NCI-H1436 treated with DMSO at 0.1 percent for 48 hours (cell line): ENCODE measurements at places on chromosomes 1 and 21.

GRCh38 chr1:81340239-81340638 is 460.5 kb upstream of the ADGRL2 start:
- no peak for DNase-seq

DNA sequence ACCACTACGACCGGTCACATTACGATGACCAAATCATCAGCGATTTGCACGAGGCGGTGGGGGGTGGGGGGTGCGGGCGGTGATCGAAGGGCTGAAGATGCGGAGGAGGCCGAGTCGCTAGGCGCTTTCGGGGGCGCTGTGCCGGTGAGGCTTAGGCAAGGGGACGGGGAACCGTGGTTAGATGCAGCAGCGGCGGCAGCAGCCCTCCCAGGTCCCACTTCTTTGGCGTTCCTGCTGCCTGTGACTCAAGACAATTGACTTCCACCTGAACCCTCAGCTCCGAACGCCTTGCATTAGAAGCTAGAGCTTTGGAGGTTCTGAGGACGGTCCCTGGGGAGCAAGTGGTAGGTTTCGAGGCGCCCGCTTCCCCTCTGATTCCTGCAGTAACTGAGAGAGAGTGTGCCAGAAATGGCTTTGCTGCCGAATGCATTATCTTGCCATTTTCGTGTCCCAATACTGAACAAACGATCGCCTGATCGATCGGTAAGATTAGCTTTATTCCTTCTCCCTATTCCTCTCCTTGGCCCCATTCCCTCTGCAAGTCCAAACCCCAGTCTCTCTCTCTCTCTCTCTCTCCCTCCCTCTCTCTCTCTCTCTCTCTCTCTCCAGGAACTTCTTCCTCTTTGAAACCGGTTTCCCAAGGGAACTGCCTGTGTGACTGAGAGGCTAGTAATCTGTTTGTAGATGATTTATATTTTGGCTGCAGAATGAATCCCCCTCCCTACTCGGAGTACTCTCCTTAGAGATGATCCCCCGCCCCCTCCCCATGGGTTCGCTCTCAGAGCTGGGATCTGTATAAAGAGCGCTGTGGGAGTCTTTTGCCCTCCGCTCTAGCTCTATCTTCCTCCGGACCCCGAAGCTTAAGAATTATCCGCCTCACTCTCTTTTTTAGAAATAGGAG is 735 bp upstream of the BRINP3 start:
- DNase-seq, result no peak

DNA sequence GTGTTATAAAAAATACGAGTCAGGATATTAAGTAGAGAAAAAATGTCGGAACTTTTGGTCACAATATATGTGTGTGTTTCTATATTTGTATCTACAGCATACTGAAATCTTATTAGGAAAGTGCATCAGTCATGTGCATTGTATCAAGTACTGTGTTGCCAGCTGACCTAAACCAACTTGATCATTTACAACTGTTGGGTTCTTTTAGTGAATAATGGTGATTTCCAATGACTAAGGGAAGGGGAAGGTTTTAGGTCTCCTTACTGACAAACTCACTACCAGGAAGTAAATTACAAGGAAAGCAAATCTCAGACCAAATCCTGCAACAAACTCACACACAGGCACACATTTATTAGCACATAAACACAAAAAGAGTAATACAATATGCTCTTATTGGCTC is 142.7 kb downstream of the TSEN15 start:
- no peak for DNase-seq

DNA sequence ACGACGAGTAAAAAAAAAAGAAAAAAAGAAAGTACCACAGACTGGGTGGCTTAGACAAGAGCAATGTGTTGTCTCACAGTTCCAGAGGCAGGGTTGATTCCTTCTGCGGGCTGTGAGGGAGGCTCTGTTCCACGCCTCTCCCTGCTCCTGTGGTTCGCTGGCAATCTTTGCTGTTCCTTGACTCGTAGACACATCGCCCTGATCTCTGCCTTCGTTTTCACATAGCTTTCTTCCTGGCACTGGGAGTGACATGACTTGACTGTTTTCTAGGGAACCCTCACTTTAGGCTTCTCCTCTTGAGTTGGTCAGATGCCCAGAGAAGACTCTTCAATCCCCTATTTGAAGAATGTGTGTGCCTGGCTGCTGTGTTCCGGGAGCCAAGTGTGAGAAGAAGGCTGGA is 133.6 kb downstream of the TM2D1 start:
- no peak for DNase-seq

DNA sequence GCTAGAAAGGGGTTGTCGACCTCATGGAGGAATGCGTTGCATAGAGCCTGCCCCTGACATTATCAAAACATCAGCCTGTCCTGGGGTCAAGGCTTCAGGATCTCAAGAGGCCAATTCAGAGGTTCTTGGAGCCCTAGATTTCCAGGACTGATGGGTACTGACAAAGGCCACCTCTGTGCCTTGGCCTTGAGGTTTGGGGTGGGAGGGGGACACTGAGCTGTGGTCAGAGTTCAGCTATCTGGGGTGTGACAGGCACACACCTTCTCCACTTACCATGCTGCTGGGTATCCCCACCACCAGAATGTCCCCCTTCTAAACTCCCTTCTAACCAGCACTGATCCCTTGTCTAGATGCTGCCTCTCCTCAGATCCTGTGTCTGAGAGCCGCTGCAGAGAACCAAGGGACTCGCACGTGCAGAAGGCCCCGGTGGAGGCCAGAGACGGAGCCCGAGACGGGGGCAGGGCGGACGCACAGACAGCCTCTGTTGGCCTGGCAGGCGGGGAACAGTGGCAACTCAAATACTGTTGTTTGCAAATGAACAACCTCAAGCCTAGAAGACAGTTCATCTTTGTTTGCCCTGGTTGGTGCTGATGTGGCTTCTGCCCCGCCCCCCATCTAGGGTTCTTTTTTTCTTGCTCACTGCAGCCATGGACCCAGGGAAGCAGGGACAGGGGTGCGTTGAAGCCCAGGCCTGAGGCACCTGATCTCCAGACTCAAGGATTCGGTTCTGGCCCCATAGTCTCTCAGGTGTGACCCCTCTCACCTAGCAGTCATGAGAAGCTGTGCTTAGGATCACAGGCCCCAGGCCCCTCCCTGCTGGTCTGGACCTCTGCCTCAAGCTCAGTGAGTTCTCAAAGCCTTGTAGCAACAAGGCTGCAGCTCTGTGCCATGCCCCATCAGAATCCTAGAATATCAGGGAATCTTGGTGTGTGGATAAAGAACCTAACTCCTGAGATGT is 28.1 kb upstream of the CSF1 start:
- no peak for DNase-seq

DNA sequence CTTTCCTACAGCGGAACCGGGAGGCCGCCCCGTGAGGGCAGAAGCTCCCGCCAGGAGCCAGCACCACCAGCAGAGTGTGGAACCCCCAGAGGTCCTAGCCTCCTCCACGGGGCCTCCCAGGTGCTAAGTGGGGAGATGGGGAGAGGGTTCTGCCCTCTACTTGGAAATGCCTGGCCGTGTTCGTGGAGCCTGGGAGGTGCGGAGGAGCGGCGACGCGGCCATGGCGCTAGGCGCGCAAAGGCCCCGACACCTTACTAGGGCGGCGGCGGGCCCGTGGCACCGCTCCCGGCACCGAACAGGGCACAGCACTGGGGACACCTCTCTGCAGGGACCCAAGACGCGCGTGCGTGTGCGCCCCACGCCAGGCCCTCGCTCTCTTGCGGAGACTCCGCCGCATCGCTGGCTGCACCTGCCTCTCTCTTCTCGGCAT is 1.3 kb upstream of the CACNA1E start:
- no peak for DNase-seq

GRCh38 chr1:53285969-53286760 is 41.7 kb downstream of the LRP8 start:
- DNase-seq, result no peak
